ENCODE measurements at places on chromosomes 2 and 18.

GRCh38 chr2:191994749-191995148, 147.9 kb upstream of the CAVIN2 start:
- DNase-seq: no peak

DNA sequence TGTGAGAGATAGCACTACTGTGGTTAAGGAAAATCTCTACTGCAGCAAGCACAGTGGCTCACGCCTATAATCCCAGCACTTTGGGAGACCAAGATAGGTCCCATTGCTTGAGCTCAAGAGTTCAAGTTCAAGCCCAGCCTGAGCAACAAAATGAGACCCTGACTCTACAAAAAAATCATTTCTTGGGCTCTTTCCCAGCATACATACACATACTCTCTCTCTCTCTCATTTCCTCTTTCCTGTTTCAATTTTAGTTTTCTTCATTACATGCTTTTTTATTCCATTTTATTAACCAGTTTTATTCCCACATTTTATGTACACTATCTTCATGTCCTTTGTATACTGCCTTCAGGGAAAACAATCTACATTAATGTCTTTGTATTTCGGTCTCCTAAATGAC, 14.6 kb downstream of the WDR33 start:
- no peak for DNase-seq

GRCh38 chr2:236209535-236209934, 41.3 kb upstream of the GBX2 start:
- DNase-seq: no peak

DNA sequence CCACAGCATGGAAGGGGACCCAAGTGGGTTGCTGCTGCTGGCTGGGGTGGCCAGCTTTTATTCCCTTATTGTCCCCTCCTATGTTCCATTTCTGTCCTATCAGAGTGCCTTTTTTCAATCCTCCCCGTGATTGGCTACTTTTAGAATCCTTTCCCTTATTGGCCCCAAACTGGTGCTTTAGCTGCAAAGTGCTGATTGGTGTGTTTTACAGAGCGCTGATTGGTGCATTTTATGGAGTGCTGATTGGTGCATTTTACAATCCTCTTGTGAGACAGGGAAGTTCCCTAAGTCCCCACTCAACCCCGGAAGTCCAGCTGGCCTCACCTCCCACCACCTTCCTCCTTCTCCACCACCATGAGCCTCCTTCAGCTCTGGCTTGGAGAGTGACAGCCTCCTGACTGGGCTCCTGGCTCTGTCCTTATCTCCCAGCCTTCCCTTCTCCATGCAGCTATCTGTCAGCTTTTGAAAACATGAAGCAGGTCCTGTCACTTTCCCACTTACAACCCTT, 20.7 kb upstream of the PLB1 start:
- no peak for DNase-seq

- no peak for DNase-seq
Observed at GRCh38 chr2:46580416-46580815, 101.1 kb downstream of the TMEM247 start.

GRCh38 chr2:99377879-99378278, 40.7 kb downstream of the EIF5B start:
- DNase-seq: no peak

GRCh38 chr2:5227062-5227699, 465.0 kb upstream of the SOX11 start:
- DNase-seq: no peak

GRCh38 chr2:119468154-119468955, 36.7 kb downstream of the TMEM37 start:
- DNase-seq: no peak

- no peak for DNase-seq
Observed at GRCh38 chr2:241724259-241724974, 10.0 kb upstream of the D2HGDH start.

GRCh38 chr2:40488101-40488601, 36.3 kb upstream of the SLC8A1 start:
- DNase-seq: no peak

GRCh38 chr2:150410809-150411208, 76.7 kb downstream of the RND3 start:
- no peak for DNase-seq

GRCh38 chr18:46555213-46555612, 101.8 kb downstream of the LOXHD1 start:
- no peak for DNase-seq

DNA sequence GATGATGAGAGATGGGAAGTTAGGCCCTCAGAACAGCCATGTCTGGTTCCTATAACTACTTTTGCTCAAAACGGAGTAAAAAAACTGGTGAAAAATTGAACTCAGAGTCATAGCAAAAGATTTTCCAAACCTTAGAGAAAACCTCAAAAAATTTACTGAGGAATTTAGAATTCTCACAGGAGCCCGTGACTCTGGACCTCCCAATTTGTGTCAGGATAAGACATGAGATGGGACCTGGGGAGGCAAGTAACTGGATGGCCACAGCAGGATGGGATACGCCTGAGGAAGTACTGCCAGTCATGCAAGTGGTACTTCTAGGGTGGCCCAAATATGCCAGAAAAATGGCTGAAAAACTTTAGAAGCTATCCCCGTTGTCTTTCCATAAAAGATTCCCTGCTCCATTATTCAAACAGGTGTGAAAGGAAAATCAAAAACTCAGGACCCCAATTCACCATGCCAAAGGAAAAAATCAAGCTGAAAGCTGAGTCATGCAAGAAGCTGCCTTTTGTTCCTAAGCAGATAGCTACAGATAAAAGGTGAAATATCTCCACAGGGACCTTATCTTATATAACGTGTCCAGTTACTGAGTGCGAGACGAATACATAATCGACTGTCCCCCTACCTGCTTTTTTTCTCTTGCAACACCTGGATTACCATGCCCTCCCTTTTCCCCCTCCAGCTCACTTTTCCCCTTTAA, 34.1 kb upstream of the LIPG start:
- no peak for DNase-seq

DNA sequence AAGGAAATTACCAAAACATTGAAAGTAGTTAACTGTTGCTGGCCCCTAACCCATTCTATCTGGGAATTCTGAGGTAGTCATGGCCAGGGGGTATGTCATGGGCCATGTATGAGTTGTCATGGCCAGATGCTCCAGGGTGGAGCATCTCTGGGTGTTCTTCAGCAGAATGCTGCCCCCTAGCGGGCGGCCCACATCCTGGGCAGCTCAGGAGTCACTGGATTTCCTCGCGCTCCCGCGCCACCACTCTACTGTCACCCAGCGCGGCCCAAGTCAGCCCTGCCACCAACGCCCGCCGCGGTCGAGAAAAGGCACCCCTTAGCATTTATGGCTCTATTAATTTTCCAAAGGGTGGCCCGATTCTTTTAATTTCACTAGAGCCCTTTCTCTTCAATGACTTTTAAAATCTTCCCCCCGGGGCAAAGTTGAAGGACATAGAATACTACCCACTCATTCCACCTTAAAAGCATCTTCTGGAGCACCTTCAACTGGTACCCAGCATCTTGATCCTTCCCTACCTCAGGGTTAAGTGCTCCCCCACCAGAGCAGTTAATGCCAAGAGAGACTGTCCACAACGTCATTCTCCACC, 41.6 kb downstream of the PKDCC start:
- DNase-seq: no peak

- no peak for DNase-seq
Observed at GRCh38 chr2:10558281-10559030, 110.3 kb upstream of the ODC1 start.

- no peak for DNase-seq
Observed at GRCh38 chr2:164103271-164103670, 367.5 kb upstream of the FIGN start.

DNA sequence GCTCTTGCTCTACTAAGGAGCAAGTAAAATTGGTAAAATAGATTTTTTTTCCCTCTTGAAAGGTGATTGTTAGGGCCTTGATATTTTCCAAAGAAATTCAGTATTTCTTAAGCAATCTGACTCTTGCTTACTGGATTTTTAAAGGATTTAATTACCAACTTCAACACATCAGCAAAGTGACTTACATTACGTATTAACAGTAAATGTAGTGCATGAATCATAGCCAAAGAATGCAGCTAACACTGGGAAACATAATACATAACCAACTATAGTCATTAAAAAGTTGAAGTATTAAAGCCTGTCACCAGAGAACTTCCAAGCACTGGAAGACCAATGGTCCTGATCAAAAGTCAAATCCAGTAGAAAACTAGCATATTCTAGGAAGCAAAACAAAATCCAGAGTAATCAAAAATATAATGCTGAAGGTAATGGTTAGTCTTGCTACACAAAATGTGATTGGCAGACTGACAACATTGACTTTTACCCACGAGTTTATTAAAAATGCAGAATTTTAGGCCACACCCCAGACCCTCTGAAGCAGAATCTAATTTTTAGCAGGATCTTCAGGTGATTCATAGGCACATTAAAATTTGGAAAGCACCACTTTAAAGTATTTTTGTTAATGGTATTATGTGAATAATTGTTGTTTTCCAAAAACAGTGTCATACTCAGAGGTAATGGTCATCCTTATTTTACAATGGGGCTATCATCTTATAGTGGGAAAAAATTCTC, 31.8 kb upstream of the CAVIN2 start:
- no peak for DNase-seq

- no peak for DNase-seq
Observed at GRCh38 chr2:64789466-64790320, 136.0 kb upstream of the SERTAD2 start.

GRCh38 chr18:66638856-66639629, 35.2 kb upstream of the CDH19 start:
- no peak for DNase-seq

- DNase-seq: no peak
Observed at GRCh38 chr18:9103376-9103873, 926 bp downstream of the NDUFV2 start.

DNA sequence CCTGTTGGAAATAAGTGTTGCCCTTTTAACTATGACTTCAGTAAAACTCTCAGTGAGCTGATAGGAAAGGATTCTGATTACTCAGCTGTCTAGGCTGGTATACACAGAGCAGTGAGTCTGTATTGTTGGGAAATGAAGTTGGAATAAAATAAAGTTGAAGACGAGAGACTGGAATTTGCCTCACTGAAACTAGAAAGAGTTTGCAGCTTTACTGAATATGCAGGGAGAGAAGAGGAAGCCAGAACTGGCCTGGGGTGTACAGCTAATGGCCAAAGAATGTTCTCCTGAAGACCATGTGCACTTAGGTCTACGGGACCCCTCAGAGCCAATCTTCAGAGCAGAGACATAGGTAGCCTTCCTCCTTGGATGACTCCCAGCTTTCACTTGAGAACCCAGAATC, 26.5 kb downstream of the EIF4E2 start:
- DNase-seq: no peak

DNA sequence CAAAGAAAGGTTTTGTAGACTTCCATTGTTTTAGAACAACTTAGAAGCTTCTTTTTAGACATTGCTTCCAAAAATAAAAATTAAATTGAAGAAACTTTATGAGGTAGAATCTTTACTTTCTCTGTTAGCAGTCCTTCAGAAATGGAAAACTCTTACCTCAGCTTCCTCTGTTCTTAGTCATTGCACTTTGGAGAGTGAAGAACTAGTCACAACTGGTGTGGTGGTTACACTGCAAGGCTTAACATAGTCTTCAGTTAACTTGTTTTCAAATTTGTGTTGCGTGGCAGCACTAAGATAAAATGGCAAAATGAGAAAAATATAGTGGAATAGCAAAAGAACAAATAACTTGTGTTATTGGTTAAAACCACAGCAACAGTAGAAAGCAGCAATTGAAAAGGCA, 332.6 kb downstream of the KIAA1328 start:
- no peak for DNase-seq

DNA sequence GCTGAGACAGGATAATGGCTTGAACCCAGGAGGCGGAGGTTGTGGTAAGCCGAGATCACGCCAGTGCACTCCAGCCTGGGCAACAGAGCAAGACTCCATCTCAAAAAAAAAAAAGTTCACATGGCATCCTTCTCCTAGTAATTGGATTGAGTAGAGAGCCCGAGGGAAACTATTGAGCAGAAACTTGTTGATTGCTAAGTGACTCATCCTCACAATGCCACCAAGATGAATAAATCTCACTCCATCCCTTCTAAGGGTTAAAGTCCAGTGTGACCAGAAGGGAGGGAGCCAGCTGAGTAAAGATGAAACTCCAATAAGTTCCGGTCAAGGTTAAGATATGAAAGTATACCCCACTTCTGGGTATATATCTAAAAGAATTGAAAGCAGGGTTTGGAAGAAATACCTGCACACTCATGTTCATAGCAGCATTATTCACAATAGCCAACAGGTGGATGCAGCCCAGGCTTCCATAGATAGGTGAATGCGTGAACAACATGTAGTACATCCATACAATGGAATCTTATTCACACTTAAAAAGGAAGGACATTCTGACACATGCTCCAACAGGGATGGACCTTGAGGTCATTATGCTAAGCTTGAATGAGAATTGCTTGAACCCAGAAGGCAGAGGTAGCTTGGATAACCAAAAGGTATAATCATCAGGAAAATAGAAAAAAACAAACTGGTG, 13.0 kb upstream of the FHL2 start:
- DNase-seq: no peak

GRCh38 chr2:161228511-161229240, 68.4 kb downstream of the TANK start:
- DNase-seq: no peak

DNA sequence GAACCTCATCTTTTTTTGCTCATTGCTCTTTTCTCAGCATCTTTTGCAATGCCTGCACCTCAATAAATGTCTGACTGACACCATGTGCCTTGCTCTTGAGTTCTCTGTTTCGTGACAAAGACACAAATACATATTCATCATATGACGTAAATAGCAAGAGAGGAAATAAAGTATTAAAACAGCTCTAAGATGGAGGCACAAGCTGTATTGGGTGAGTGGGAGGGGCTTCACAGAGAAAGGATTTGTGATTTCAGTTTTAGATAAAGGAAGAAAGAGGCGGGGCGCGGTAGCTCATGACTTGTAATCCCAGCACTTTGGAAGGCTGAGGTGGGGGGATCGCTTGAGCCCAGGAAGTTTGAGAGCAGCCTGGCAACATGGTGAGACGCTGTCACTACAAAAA, 2.9 kb downstream of the CAD start:
- DNase-seq: no peak

DNA sequence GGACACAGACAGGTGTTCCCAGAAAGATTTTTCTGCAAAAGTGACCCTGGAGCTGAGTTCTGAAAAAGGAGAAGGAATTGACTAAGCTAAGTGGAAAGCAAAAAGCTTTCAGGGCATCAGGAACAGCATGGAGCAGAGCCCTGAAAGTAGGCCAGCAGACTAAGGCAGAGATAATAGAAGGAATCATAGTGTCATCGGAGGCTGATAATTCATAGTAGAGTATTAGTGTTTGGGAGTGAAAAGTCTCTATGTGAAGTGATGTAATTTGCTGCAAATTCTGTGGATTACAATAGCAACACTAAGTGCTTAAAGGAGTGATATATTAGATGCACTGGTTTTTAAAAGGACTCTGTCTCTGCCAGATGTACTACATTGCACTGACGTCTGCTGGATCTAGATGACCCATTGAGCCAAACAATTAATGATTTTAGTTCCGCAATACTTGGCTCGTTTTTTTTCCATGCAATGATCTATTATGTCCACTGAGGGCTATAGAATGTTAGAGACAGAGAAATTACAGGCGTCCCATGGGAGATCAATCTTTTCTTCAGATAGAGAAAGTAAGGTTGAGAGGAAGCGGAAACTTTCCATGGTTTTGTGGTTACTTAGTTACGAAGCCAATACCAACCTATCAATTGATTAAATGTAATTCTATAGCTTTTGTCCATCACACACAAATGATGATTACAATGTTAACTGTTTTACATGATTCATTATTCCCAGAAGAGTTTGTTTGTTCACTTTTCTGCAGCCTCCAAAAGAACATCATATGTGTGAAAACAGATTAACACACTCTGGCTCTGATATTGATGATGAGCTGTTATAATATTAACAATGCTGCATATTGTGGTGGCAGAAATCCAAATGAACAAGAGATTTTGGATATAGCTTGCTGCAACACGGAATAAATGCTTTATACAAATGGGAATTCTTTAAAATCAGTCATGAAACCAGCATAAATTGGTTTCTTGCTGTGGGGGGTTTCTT, 143.7 kb downstream of the MC4R start:
- DNase-seq: no peak

Data from right forelimb (tissue), 1 donor.